ENCODE measurements at places on chromosomes 12 and 14. TPM values are rescaled to one million over a fixed set of nuclear protein-coding genes. Genes with fewer than 3 reads are reported as not detected.

CCDC175 gene
- total RNA-seq = not detected

GRCh38 chr12:32155041-32155440 lies 48.4 kb downstream of the BICD1 start:
- DNase-seq = no peak

MBIP gene
- 27.5 TPM for total RNA-seq

KLRF1 gene
- total RNA-seq = 0.46 TPM

- no peak for DNase-seq
These were observed 22.1 kb upstream of the E2F7 start for GRCh38 chr12:77087427-77087826.

DNA sequence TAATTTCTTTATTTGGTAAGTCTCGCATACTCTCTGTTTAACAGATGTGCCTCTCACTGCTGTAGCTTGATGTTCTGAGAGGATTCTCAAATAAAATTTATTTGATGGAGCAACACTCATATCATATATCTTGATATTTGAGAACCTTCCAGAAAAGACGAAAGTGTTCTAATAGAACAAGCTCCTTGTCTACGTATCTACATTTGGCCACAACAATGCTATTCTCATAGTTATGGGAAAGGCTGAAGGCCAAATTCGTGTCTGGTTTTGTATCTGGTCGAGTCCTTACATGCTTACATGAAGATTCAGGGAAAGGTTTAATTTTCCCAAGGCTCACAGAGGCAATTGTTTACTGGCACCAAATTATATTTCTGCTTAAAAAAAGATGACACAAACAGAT lies 186.7 kb upstream of the SLC38A2 start:
- DNase-seq = no peak

- no peak for DNase-seq
These were observed 1054.7 kb downstream of the GALC start for GRCh38 chr14:86938320-86938719.

GRCh38 chr12:10196210-10196609 lies 16.5 kb upstream of the GABARAPL1 start:
- DNase-seq = peak; percentile 94

All from OCI-LY7 (cell line).